ENCODE measurements at places on chromosomes 11 and 22.
A peak's percentile ranks its signal among the peaks of the same experiment; 100 is the strongest.

DNA sequence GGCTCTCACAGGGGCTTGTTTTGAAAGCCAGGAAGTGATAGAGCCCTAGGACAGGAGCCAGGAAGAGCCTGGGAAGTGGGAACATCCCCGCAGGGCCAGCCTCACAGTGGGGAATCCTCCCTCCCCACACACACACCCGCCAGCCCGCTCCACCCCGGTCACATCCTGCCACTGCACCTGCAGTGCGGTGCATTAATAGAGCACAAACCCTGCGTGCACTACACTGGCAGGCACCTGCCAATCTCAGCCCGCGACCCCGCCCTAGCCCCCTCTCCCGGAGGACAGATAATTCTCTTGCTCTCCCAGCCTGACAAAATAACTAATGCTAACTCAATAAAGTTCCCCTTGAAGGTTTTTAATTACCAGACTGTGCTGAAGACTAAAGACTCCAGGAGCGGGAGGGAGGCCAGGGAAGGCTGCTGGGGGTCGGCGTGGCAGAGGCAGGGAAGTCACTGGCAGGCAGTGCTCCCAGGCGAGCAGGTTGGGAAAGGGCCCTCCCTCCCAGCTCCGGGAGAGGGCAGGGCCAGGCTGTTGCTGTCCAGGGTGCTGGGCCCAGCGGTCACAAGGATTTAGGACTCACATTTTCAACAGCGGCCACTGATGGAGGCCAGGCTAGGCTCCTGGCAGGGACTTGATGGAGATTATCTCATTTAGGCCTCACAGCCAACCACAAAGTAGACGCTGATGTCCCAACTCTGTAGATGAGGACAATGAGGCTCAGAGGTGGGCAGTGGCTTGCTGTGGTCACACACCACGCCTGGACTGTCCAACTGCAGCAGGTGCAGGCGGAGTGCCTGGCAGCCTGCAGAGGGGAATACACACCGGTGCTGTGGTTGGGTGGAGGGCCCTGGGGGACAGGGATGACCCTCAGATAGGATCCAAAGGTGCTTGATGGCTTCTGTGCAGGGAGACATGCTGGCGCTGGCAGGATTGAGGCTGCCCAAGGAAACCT, 23.9 kb upstream of the TCF20 start:
- peak; percentile 62 for DNase-seq

DNA sequence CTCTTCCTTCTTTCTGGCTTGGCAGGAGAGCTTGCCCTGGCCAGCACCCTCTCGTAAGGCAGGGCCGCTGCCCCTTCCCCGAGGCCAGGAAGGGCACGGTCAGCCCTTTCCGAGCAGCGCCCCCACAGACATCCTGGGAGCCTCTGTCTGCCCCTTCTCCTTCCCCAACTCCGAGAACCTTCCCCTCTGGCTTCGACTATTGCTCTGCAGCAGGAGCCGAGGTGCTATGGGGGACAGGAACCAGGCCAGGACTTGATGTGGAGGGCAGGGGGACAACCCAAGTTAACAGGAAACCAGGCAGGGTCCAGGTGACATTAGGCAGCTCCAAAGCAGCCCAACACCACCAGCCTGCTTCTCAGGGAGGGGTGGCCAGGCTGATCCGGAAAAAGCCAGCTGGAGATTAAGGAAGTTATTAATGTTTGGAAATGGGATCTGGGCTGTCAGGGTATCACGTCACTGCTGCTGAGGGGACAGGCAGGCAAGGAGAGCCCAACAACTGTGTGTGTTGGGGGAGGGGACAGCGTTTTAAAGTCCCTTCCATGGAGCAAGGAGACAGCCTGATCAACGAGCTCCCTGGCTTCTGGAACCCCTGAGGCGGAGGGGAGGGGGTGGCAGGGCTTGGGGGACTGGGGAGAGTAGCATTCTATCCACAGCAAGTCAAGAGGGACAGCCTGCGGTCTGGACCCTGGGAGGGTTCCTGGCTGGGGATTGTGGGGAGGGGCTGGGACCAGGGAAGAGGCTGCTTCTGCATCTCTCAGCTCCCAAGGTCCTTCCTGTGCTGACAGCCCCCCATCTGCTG, 27.3 kb downstream of the SYT7 start:
- no peak for DNase-seq

GRCh38 chr22:27786291-27786932, 15.1 kb downstream of the MN1 start:
- DNase-seq = no peak

- no peak for DNase-seq
Observed at GRCh38 chr11:33515347-33515746, 185.3 kb downstream of the C11orf91 start.

All from NAMALWA (cell line).